ENCODE measurements at places on chromosomes 6 and 20.

DNA sequence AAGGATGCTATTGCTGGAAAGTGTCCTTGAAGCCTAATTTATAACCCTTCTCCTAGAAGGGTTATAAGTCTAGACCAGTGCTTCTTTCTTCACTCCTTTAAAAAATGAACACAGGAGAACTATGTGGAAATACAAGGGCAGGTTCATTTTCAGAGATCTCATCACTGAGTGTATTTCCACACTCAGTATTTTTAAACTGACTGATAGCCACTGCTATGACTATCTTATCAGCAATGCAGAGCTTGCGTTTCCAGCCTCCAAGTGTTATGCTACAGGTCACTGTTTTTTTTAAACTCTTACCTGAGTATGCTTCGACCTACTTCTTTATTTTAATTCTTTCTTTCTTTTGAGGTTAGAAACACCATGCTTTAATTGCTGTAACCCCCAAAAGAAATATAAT lies 319.1 kb downstream of the ARHGAP18 start:
- DNase-seq = no peak

GRCh38 chr6:108576709-108577108 lies 16.0 kb downstream of the FOXO3 start:
- no peak for DNase-seq

DNA sequence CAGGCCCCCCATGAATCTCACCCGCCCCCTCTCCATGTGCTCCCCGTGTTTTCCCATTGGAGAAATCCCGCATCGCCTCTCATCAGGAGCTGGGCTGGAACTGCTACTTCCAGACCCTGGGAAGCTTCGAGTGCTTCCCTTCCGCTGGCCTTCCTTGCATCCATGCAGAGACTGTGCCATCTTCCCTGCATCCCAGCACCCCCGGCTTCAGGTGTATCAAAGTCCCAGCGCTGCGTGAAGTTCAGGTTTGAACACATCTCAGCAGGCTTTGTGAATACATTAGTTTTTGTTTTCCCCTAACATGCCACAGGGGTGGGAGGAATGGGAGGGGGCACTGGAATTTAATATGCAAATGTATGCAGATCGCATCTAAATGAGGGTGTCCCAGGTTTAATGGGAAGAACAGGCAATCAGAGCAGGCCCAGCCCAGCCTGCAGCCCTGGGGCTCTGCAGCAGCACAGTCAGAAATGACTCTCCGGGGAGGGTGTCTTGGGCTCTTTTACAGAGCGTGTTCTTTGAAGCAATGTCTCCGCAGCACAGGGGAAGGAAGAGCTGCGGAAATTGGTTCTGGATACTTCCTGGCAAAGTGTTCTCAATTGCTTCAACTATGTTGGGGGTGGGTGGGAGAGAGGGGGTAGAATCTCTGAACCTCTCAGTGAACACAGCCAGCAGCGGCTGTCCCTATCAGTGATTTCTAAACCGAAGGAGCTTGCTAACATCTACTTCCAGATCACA lies 8.3 kb upstream of the MMP9 start:
- no peak for DNase-seq

DNA sequence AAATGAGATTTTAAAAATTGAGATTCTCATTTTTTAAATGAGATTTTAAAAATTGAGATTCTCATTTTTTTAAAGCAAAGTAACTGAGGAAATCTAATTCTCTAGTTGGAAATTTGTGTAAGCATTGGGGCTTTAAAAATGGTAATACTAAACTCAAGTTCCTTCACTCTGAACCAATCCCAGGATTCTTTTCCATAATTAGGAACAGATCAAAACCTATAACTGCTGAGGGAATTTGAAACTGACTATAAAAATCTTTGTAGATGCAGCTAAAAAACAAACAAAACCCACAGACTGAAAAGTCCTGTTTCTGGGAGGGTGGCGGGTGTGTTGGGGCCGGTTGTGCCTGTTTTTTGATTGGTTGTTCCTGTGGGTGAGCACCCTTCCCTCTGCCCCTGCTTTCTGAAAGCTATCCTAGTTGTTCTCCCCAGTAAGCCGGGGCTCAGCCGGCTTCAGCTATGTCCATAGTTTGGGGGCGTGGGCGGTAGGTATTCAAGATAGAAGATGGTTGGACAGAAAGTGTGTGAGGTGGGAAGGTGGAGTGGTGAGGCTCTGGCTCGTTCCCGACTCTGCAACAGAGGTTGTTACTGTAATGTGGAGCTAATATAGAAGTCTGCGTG lies 49.3 kb downstream of the GFRA4 start:
- no peak for DNase-seq

DNA sequence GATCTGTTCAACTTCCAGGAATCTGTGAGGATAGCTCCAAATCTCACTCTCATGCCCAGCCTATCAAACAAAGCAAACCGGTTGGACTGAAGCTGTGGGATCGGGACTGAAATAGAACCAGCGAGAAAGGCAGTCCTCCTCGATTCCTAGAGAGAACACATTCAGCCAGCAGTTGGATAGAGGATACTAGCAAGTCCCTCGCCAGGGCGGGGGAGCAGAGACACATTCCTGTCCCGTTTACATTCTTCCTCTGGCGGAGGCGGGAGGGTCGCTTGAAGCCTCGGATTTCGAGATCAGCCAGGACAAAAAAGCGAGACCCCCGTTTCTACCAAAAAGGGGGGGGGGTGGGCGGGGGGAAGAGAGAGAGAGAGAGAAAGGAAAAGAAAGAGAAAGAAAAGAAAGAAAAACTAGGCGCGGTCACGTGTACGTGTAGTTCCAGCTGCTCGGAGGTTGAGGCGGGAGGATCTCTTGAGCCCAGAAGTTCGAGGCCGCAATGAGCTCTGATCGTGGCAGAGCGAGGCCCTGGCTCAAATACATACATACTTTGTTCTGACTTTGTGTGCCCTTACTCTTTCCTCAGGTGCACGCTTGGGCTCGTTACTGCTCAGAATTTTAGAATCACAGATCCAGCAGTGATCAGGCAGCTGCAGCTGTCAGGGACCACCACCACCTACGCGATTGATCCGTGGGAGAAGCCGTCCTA lies 19.5 kb downstream of the ZNF311 start:
- no peak for DNase-seq

DNA sequence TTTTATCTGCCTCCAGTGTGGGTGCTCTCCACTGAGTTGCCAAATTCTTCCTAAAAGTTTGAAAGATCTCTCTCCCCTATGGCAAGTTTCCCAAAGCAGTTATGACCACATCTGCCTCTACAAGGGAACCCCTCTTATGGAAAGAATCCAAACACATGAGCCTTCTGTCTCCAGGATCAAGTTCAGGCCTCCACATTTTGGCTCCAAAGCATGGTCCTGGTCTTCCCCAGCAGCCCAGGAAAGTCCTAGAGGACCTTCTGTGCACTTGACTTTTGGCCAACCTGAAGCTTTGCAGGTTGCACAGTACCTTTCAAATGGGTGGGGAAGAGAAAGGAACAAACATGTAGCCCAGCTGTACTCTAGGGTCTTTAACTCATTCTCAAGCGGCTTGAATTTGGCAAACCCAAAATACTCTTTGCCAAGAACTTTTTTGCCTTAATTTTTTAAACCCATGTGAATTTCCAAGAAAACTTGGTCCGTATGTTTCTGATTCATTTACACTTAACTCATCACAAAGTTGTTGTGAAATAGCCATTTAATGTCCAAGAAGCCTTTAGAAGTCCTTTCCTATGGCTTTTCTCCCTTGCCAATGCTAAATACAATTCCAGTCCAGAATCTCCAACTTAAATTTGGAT lies 240.1 kb upstream of the TBX18 start:
- no peak for DNase-seq

- no peak for DNase-seq
Observed at GRCh38 chr20:35172434-35172806, 548 bp downstream of the PROCR start.

GRCh38 chr20:57596998-57597939 lies 23.0 kb downstream of the ZBP1 start:
- DNase-seq = peak; percentile 72

GRCh38 chr20:62301111-62301668 lies 1.6 kb upstream of the ADRM1 start:
- DNase-seq = no peak

DNA sequence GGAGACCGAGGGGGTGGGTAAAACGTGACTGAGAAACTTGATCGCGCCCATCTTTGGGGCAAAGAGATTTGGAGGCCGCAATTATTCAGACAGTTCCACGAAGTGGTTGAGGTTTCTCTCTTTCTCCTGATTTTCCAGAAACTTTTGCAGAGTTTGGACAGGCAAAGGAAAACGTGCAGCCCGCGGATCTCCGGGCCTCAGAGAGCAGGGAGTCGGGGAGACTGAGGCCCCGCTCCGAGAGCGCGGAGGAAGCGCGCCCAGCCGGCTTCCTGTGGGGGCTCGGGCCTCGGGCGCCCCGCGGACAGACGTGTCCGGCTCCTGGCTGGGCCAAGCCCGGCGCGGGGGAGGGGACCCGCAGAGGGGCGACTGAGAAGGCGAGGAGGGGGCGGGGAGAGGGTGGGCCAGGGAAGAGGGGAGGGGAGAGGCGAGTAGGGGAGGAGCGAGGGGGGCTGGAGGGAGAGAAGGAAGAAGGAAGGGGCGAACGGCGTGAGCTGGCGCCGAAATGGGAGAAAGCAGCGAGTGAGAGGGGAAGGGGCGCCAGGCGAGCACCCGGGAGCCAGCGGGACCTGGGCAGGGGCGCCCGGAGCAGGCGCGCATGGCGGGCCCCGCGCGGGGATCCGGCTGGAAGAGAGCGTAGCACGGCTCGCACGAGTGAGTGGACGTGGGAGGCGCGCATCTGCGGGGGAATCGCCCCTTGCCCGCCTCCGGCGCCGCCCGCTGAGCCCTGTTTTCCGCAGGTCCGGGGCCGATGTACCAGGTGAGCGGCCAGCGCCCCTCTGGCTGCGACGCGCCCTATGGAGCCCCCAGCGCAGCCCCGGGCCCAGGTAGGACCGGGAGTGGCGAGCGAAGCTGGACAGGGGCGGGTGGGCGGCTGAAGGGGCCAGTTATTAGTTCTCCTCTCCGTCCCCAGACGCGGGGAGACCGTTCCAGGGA lies at the start of gene MDFI:
Gene MDFI (plus strand): TSS at position 467 of the 933 bp plus-strand sequence. CDS start 282 bp downstream, at position 749.
- no peak for DNase-seq

- DNase-seq = no peak
Observed at GRCh38 chr6:12841619-12842018, 125.1 kb downstream of the PHACTR1 start.

- DNase-seq = no peak
Observed at GRCh38 chr6:132931936-132932514, 117.7 kb downstream of the RPS12 start.

- no peak for DNase-seq
Observed at GRCh38 chr6:131460614-131461000, 112.4 kb upstream of the ARG1 start.

- no peak for DNase-seq
Observed at GRCh38 chr6:36065916-36066315, 38.3 kb downstream of the MAPK14 start.

DNA sequence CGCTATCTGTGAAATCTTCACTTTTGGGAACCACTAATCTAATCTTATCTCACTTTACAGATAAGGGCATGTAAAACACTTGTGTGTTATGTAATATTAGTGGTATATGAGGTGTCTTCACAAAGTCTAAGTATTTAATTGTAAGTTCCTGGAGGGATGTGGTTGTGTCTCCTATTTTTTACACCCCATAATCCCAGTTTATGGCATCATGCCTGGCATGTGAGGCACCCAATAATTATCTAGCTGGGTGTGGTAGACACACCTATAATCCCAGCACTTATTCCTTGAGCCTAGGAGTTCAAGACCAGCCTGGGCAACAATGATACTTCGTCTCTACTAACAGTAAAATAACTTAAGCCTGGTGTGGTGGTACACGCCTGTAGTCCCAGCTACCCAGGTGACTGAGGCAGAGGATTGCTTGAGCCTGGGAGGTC lies 16.5 kb upstream of the TBCC start:
- DNase-seq = no peak

DNA sequence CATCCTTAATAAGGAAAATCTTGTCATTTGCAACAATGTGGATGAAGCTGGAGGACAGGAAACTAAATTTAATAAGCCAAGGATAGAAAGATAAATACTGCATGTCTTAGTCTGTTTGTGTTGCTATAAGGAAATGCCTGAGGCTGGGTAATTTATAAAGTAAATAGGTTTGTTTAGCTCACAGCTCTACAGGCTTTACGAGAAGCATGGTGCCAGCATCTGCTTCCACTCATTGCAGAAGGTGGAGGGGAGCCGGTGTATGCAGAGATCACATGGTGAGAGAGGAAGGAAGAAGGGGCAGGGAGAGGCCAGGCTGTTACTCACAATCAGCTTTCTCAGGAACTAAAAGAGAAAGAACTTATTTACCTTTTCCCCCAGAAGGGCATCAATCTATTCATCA lies 118.9 kb upstream of the SMLR1 start:
- no peak for DNase-seq

DNA sequence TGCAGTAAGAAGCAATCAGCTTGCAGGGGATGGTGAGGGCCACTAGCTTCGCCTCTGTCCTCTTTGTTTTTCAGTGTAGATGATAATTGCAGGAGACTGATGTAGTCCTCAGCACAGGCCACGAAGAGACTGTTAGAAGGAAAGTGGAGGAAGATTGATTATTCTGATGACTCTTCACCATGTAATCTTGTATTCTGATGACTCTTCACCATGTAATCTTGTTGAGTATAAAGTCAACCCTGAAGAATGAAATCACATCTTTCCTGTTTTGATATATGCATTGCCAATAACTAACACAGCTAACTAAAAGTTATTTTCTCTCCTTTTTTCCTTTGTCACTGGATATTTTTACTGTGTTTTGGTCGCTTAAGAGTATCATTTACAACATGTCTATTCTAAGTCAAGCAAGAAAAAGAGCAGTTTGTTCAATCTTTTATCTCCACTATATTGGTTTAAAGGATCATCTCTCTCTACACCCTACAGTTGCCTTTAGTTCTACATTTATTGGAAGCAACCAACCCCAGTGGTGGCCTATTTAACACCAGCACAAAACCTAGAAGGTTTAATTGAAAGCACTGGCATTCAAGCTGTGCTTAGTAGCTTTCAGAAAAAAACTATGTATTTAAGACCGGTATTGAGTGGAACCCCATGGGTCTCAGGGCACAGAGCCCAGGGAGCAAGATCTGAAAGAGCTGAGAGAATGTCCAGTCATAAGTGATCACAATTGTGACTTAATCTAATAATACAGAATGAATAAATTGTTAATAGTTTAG lies 107.2 kb upstream of the BTBD3 start:
- DNase-seq = no peak

- DNase-seq = no peak
Observed at GRCh38 chr6:88376768-88377387, 210.7 kb upstream of the CNR1 start.

GRCh38 chr6:35679399-35679798 lies 9.3 kb downstream of the FKBP5 start:
- DNase-seq = no peak

GRCh38 chr6:115667478-115668026 lies 393.1 kb downstream of the FRK start:
- no peak for DNase-seq

DNA sequence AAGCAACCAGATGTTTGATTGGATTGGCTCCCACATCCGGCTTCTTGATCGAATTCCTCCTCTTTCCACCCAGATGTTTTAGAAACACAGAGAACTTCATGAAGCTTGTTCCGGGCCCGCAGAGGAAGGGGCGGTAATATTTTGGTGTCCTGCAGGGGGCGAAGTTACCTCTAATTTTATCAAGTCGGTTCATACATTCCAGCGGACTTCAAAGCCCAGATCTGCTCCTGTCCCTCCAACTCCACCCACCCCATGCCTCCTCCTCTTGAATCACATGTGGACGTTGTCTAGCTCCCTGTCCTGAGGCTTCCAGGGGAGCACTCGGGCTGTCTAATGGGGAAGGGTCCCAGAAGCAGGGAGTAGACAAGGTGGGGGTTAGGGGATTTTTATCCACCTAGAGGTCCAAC lies 2.9 kb upstream of the BMP6 start:
- peak; percentile 45 for DNase-seq

Data from CD4-positive, alpha-beta T cell treated with Interleukin-15 for 1 hour (primary cell).